ENCODE measurements at places on chromosomes 12 and 14.

DNA sequence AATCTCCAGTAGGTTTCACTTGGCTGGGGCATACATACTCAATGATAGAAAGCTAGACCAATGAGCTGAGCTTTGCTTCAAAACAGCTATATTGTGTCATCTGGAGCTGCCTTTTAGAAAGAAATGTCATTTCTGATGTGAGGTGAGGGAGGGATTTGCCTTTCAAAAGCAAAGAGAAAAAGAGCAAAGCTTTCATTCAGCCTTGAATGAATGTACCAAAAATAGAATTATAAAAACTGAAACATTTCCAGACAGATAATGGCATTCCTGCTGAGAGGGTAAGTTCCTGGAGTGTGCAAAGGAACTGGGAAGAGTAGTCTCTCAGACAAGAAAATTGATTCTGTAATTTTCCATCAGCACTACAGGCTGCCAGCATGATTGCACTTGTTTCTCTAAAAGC is 710.0 kb downstream of the LRFN5 start:
- DNase-seq = no peak

- no peak for DNase-seq
Observed at GRCh38 chr14:69014829-69015259, 35.7 kb upstream of the ACTN1 start.

DNA sequence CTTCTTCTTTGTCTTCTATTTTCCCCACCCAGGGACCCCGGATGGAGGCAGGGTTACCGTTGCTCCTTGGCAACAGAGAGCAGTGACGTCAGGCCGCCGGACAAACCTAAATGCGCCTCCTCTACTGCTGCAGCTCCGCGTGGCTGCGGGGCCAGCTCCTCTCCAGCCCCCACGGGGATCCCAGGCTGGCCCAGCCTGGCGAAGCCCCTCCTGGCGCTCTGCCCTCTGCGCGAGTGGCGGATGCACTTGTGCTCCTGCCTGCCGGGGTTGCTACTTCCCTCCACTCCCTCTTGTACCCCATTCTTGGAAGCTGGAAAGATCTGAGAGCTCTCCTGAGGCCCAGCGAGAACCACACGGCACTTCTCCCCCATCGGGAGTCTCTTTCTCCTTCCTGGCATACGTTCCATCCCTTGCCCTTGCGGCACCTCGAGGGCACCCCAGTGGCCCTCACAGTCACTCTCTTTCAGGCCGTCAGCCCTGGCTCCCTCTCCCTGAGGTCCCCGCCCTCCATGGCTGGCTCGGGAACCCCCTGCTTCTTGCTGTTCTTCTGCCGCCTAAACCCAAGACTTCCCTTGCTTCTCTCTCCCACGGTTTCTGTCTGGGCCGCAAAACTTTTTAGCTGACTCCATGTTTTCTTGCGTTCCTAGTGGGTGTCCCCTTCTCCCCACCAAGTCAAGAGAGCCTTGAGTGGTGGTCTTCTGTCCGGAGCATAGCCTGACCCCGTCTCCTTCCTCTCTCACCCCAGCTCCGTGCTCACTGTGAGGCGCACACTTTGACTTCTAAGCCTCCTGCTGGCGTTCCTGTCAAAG is 121.7 kb downstream of the PAPOLA start:
- no peak for DNase-seq

- DNase-seq = no peak
Observed at GRCh38 chr12:129909051-129910020, 5.5 kb upstream of the TMEM132D start.

DNA sequence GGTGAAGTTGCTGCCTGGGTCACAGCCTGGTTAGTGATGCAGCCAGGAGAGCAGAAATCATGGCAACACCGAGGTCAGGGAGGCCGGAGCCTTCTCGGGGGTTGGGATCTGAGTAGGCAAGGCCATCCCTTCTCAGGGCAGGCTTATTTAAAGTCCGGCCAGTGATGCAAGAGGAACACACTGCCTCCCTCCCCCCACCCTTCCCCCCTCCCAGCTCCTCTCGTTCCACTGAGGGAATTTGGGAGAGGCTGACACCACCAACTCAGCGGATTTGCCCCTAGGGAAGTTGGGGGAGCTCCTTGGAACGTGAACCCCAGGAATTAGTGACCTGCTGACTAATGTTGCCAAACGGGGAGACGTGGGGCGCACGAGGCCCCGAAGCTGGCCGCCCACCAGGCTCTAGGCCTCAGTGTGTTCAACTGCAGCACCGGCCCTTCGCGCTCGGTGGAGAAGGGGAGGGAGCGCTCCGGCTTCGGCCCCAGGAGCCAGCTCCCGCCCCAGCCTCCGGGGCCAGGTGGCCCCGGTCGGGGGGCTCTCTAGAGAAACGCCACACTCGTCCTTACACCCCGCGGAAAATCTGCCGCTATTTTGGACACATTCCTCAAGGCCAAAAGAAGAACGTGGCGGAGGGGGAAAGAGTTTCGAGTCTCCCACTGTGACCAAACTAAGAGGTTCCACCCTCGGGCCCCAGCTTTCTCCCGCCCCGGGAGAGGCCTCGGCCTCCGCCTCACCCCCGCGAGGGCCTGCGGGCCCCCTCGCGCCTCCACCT is 1.6 kb downstream of the CTDSP2 start:
- no peak for DNase-seq

GRCh38 chr12:90991952-90992465 is 12.8 kb downstream of the EPYC start:
- DNase-seq = no peak

GRCh38 chr12:46985816-46986215 is 93.6 kb upstream of the PCED1B start:
- DNase-seq = no peak

DNA sequence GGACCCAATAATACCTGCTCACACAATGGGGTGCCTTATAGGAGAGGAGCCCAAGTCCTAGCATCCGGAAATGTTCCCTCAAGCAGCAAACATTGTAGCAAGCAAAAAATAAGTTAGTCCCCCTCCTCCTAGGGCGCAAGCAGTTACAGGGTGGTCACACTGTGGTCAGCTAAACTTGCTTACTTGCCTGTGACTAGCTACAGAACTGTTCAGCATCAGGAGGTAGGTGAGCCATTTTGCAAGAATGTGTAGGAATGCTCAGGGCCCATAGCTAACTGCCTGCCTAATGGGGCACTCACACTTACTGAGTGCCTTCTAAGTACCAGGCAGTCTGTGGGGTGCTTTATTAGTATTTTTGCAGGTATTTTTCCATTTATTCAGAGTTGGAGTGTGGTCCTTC is 154.6 kb upstream of the GRIN2B start:
- no peak for DNase-seq

GRCh38 chr14:76918782-76919394 is 92.7 kb downstream of the LRRC74A start:
- DNase-seq = no peak

DNA sequence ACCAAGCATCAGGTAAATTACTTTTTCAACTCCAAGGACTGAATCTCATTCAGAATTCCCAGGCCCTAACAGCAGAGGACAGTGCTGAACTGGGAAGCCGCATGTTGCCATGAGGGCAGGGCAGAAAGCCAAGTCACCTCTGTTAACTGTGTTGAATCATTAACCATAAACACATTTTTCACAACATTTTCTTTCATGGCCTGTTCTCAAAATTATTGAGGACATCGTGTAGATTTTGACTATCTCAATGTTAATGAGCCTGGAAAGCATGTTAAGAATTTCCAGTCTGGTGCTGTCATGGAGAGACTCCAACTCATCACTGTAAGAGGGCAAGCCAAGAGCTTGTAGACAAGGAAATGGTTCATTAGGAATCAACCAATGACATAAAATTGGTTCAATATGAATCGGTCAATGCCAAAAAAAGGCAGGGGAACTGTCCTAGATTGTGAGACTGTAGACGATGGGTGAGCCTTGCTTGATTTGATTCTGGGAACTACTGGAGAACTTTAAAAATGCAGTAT is 33.7 kb downstream of the CPM start:
- no peak for DNase-seq

GRCh38 chr14:94764573-94764972 is 5.3 kb downstream of the GSC start:
- no peak for DNase-seq

- no peak for DNase-seq
Observed at GRCh38 chr12:99381992-99382391, 265.6 kb upstream of the GARIN6 start.

GRCh38 chr14:77158882-77159255 is 17.3 kb upstream of the ZDHHC22 start:
- no peak for DNase-seq

DNA sequence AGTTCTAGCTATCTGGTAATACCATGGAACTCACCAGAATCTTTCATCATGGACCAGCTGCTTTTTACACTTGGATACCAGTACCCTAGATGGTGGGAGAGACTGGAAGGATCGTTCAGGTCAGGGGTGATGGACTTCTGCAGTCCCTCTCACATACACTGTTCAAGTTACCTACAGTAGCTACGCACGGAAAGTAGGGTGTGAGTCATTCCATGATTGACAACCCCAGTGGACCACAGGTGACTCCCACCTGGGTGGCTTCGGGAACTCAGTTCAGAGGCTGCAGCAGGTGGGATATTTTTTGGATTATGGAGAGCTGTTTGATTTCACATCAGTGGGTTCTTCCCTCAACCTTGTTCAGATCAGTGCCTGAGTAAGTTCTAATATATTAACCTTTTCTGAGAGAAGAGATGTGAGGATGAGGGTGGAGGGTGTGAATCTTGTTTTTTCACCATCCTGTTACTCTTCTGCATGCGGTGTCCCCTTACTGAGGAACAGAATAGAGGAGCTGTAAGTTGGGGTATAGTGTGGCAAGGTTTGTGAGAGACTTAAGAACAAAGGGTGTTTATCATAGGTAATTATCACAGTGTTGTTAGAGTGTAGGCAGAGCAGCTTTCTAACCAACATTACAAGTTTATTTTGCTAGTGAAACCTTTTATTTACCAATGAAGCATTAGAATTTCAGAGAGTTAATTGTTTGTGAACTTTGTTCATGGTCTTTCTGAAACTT is 39.6 kb downstream of the PRKCH start:
- DNase-seq = no peak

GRCh38 chr12:132544498-132544897 is 54.5 kb downstream of the FBRSL1 start:
- no peak for DNase-seq

DNA sequence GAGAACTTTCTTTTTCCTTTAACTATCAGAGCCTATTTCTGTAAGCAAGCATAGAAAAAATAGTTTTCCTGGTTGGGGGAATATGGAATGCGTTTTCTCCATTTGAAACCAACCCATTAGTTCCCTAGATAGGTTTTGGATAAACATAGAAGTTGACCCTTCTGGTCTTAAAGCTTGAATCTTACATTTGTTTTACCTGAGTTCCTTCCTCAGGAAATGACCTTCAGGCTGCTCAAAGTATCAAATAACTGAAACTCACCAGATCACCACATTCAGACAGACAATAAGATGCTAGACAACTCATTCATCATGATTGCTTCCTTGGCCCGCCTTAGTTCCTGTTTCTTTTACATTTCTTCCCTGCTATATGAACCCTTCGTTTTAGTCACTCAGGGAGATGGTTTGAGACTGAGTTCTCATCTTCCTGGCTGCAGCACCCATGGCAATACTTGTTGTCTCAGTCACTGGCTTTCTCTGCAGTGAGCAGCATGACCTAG is 52.2 kb downstream of the LRP6 start:
- DNase-seq = no peak

Measured in stimulated activated CD8-positive, alpha-beta memory T cell treated with anti-CD3 and anti-CD28 coated beads, Interleukin-7, amount 100 ng/mL, for 1 hour (primary cell).